ENCODE measurements at places on chromosomes 1 and 21.

- DNase-seq = no peak
Measured at GRCh38 chr1:50976111-50976889, 6.3 kb downstream of the CDKN2C start.

- DNase-seq = no peak
Measured at GRCh38 chr1:181794332-181794731, 267.2 kb downstream of the ZNF648 start.

GRCh38 chr1:116933606-116934515 lies 24.1 kb downstream of the PTGFRN start:
- no peak for DNase-seq

DNA sequence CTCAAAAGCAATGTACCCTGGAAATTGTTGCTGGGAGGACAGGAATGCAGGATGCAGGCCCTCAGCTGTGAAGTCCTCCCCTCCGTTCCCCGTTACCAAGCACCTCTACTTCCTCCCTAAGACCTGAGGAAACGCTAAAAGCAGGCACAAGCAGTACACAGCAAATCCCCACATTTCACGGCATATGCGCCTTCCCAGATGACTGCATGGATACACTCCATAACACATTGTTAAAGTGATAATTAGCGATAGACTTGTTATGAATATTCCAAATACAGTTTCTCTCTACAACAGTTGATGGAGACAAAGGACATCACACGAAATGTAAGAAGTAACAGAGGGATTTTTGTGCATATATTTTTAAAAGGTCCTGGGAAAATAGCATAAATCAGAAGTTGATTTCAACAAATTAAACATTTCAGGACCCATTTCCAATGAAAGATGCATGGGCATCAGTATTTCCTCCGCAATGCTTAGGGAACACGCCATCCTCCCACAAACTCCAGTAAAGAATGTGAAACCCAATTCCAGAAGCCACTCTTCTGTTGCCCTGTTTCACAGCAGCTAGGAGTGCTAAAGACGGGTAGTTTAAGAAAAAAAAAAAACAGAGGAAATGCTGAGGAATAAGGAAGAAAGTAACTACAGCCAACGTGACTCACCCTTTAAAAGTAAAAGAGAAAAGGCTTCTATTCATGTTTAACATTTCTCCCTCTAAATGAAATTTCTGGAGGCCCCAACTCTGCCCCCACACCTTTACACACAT lies 75.5 kb downstream of the HIVEP3 start:
- DNase-seq = peak; percentile 19

- DNase-seq = peak; percentile 61
Measured at GRCh38 chr1:239386453-239387303, at the start of gene CHRM3. Gene CHRM3, plus strand, starts transcription at chr1:239386568. Its CDS starts 520,884 bp downstream, at chr1:239907452.

GRCh38 chr1:30968220-30968971 lies 59.8 kb upstream of the SDC3 start:
- DNase-seq = no peak

- DNase-seq = no peak
Measured at GRCh38 chr1:159993911-159994310, 37.9 kb downstream of the PIGM start.

GRCh38 chr1:60950224-60951063 lies 131.9 kb upstream of the NFIA start:
- no peak for DNase-seq

DNA sequence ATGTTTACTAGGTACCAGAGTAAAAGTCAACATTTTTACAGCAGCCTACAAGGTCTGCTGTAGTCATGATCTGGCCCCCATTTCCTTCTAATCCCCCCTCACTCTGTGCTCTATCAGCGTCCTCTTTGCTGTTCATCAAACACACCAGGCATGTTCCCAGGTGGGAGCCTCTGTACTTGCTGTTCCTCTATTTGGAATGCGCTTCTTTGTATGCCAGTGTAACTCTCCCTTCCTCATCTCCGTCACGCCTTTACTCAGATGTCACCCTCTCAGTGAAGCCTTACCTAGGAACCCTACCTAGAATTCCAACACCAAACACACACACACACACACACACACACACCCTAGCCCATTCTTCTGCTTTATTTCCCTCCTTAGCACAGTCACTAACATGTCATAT lies 21.0 kb downstream of the TP53BP2 start:
- DNase-seq = no peak

DNA sequence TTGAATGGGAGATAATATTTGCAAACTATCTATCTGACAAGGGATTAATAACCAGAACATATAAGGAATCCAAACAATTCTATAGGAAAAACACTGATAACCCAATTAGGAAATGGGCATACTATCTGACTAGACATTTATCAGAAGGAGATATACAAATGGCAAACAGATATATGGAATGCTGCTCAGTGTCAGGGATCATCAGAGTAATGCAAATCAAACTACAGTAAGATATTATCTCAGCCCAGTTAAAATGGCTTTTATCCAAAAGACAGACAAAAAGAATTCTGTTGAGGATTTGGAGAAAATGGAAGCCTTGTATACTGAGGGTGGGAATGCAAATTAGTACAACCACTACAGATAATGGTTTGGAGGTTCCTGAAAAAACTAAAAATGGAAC lies 758.0 kb upstream of the B3GALT2 start:
- no peak for DNase-seq

DNA sequence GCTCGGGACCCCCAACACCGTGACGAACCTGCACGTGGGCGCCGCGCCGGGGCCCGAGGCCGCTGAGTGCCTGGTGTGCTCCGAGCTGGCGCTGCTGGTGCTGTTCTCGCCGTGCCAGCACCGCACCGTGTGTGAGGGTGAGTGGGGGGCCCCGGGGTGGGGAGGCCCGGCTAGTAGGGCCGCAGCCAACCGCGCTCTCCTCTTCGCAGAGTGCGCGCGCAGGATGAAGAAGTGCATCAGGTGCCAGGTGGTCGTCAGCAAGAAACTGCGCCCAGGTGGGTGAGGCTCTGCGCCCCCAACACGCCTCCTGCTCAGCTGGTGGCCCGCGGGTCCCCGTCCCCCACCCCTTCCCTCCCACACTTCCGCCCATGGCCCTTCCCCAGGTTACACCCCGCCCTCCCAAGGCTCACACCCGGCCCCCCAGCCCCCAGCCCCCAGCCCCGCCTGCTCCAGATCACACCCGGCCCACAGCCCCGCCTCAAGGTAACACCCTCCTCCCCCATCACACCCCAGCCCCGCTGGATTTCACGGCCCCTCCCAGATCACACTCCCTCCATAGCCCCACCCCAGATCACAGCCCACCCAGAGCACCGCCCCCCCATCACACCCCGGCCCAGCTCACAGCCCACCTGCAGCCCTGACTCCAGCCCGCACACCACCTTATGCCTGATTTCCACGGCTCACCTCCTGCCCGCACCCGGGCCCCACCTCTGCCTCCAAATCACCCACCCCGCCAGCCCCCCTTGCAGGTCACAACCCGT lies 2.4 kb upstream of the MMP23B start:
- DNase-seq = no peak
